Activated T-cell treated with anti-CD3 and anti-CD28 coated beads, Interleukin-2, amount 50 U/mL, for 48 hours (primary cell): ENCODE measurements at places on chromosomes 5 and 9.

DNA sequence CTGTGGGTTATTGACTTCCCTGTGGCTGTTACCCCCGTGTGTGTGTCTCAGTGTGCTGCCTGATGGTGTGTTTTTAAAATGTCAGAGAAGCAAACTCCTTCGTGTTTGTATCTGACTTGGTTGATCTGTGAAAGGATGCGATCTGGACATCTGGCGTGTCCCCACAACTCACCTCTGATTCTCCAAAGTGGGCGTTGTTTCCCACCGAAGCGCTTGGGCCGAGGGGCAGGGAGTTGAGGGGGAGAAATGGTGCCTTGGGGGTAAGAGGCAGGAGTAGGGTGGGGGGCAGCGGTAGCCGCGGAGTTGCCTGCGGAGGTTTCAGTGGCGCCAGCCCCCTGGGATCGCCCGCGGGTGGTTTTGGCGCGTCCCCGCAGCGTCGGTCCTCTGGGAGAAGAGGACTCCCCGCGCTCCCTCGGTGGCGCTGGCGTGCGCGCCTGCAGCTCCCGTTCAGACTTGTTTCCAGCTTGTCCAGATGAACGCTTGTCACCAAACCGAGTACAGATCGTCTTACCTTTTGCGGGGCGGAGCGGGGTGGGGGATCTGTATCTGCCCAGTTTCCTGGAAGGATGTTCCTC, 1.1 kb downstream of the MAST4 start:
- no peak for DNase-seq

DNA sequence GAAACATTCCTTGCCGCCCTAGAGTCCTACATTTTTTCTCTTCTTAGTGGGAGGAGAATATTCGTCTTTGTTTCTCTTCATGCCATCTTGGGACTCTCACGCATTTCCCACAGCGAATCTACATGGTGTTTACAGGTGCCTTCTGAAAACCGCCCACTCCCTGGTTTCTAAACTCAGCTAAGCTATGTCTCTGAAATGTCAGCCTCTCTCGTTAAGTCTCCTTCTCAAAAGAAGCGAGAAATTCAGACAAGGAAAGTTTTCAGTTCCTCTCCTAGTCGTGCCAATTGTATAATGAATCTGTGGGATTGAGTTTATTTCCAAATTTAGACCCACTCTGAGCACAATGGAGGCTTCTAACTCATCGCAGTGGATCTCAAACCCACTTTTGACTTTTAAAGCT, 186.8 kb upstream of the NFIB start:
- DNase-seq = no peak

DNA sequence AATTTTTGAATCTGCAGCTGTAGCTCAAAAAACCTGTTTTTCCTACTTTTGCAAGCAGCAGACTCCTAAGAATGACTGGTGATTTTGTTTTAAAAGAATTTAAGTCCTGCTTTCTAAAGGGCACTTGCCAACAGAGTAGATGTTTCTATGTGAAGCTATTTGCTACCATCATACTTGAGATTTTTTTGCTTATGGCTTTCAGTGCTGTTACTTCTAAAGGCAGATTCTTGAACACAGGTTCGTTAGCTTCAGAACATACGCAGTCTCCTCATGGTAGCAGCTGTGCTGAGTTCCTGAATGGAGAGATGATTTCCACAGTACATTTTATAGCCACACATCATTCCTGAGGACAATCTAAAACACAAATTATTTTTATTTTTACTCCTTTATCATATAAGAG, 24.4 kb upstream of the ELL2 start:
- DNase-seq = no peak

DNA sequence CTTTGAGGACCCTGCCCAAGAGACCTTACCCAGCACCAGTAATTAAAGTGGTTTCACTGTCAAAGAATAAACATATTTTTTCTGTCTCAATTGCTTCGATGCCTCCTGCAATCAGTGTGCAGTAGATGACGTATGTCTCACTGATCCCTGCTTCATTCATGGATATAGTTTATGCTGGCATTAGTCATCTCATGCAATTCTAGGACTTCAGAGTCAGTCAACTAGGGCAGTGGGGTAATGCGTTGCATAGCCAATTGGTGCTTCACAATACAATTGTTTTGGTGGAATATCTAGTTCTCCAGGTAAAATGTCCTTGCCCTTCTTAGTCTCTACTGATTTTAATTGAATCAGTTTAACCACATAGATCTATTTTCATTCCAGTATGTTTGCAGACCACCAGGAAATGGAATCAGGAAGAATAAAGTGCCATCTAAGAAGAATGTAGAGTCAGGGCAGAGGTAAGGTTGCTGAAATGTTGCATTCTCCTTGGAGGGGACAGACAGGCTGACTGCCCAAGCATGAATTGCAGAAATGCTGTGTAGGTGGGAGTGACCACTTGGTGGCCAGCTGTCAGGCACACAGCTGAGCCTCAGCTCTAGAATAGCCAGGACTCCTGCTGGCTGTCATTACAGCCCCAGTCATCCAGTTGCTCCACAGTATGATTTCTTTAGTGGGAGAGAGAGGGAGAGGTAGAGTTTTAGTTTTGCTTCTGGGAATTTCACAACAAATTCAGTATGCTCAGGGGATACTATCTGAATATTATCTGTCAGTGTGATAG, 73.5 kb upstream of the MEGF10 start:
- DNase-seq = no peak

DNA sequence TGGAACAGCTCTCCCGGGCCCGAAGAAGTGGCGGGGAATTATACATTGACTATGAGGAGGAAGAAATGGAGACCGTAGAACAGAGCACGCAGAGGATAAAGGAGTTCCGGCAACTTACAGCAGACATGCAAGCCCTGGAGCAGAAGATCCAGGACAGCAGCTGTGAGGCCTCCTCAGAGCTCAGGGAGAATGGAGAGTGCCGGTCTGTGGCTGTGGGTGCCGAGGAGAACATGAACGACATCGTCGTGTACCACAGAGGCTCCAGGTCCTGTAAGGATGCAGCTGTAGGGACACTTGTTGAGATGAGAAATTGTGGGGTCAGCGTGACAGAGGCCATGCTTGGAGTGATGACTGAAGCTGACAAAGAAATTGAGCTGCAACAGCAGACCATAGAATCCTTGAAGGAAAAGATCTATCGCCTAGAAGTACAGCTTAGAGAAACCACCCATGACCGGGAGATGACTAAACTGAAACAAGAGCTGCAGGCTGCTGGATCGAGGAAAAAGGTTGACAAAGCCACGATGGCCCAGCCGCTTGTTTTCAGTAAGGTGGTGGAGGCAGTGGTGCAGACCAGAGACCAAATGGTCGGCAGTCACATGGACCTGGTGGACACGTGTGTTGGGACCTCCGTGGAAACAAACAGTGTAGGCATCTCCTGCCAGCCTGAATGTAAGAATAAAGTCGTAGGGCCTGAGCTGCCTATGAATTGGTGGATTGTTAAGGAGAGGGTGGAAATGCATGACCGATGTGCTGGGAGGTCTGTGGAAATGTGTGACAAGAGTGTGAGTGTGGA, 129.5 kb upstream of the DMRT1 start:
- DNase-seq = no peak

GRCh38 chr5:53201746-53202145, 92.2 kb upstream of the MOCS2 start:
- DNase-seq = no peak

DNA sequence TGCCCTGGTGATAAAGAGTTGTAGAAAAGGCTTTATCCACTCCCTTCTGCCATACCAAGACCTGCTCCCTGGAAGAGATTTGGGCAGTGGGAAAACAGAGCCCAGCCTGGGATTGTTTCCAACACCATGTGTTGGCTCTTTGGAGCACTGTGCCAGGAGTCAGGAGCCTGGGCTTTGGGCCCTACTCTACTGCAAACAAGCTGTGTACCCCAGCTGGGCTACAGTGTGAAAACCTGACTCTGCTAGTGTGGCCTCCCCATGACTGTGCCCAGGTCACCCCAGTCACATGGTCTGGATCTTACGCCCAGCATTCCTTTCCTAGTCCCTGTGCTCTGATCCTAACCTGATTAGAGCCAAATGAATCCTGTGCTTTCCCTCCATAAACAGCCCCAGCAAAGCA, 39.3 kb upstream of the SHB start:
- DNase-seq = no peak

DNA sequence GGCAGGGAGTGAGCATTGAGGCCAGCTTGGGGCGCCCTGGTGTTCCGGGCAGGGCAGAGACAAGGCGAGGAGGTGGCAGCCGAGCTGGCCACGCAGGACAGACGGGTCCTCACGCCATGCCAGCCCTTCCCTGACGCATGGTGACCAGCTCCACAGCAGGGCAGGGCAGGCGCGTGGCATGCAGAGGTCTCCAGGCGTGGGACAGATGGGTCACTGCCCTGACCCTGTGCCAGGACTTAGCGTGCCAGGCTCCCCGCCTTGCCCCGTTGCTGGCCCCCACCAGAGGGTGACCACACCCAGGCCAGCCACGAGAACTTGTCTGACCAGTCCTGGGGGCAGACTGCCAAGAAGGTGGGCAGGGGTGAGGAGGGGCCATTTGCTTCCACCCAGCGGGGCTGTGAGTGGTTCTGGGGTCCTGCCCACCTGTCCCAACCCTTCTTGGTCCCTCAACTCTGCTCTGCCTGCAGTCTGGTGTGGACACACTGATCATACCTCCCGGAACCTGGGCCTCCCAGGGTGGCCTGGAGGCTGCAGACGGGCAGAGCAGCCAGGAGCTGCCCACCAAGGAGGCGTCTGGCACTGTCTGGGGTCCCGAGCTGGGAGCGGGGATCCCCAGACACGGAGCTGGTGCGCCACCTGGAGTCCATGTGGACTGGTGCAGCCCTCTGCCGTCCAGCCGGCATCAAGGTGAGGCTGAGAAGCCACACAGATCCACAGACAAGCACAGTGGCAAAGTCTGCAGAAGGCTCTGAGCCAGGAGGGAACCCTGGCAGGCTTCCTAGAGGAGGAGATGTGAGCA, at the start of gene RNF224:
Gene RNF224 (plus strand): TSS at position 449 of the 799 bp plus-strand sequence. CDS start 834 bp downstream, outside the sequence.
- DNase-seq = peak; percentile 90

DNA sequence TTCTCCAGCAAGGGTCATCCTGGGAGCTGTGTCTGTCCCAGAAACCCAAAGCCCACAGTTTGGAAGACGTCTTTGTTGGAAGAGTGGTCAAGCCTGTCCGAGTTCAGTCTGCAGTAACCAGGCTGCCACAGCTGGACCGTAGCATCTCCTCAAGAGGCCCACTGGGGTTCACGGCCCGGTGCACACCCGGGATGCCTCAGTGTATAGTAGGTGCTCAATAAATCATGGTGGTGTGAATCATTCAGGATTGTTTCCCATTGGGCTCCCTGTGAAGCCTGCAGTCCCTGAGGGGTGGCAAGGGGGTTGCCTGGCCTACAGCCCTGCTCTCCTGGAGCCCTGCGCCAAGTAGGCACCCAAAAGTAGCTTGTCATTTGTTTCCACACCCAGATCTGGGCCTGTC, 10.3 kb upstream of the PRRX2 start:
- no peak for DNase-seq

- no peak for DNase-seq
Measured at GRCh38 chr9:108668938-108669335, 186.8 kb downstream of the ACTL7B start.

- DNase-seq = no peak
Measured at GRCh38 chr5:148827723-148828122, 1.3 kb downstream of the ADRB2 start.

DNA sequence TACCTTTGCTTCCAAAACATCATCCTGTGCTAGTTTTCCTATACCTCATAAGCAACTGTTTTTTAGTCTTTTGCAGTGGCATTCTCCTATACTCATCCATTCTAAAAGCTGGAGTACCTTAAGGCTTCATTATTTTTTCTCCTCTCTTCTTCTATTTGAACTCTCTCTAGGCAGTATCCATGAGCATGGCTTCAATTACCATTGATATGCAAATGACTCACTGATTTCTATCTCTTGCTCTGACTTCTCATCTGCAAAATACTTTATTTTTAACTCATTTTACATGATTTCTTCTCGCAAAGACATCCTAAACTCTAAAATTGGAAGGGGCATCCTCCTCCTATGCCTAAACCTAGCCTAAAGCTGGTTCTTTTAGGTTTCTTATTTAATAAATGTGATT, 365.1 kb upstream of the NUDT12 start:
- DNase-seq = no peak

DNA sequence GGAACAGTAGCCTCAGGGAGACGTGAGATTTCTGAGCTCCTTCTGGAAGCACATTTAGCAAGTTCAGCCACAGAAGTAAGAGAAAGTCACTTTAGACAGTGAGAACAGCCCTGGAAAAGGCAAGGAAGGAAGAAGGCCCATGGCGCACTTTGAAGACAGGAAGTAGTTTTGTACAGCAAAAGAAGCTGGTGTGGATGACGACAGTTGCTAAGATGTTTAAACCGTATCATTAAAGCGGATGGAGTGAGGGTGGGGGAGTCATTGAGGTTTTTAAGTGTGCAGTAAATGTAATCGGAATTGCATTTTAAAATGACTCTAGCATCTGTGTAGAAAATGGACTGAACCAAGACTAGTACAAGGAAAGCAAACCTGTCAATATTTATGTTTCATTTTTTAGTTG, 15.3 kb upstream of the TRPM3 start:
- no peak for DNase-seq

DNA sequence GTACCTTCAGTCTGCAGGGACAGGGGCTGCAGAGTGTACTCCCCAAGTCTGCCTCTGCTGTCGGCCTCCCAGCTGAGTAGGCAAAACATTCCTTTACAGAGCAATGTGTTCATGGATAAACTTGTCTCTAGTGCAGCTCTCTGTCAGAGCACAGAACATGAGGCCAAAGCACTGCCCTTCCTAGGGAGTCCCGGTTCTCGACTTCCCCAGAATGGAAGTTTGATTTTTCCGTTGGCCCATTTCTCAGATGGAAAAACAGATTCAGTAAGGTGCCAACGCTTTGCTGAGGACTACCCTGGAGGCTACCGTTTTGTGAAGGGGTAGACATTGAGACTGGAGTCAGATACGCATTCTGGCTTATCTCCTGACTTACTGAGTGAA, 422 bp upstream of the TRIM32 start:
- no peak for DNase-seq

- no peak for DNase-seq
Measured at GRCh38 chr5:160649304-160649703, 202.7 kb downstream of the ATP10B start.

- DNase-seq = no peak
Measured at GRCh38 chr9:112819635-112820496, 69.3 kb downstream of the SNX30 start.

- DNase-seq = no peak
Measured at GRCh38 chr9:130478736-130479575, 34.2 kb downstream of the ASS1 start.

DNA sequence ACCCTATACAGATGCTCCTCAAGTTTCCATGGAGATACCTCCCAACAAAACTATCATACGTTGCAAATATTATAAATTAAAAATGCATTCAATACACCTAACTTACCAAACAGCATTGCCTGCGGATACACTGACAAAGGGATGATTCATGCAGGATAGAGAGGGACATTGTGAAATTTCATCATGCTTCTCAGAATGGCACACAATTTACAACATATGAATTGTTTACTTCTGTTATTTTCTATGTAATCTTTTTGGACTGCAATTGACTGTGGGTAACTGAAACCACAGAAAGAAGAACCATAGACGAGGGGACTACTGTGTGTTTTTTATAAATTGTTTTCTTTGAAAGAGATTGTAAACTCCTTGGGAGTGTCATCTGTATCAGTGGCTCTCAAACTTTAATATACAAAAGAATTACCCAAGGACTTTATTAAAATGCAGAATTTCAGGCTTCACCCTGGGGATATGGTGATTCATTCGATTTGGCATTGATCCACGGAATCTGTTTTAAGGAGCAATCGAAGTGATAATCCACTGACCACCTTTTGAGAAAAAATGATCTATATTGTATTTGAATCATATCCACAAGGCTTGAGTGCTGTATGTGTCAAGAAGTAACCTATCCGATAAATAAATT, 146.4 kb downstream of the SGCD start:
- DNase-seq = no peak

GRCh38 chr5:96344678-96345577, 88.1 kb downstream of the PCSK1 start:
- no peak for DNase-seq

GRCh38 chr5:146851133-146851532, 27.4 kb downstream of the PPP2R2B start:
- no peak for DNase-seq
